Natural killer cell treated with Interleukin-12 subunit alpha and Interleukin-12 subunit beta and Interleukin-15 and Interleukin-18, amount 100 ng/mL, for 72 hours (primary cell): ENCODE measurements at places on chromosomes 2 and 18.

DNA sequence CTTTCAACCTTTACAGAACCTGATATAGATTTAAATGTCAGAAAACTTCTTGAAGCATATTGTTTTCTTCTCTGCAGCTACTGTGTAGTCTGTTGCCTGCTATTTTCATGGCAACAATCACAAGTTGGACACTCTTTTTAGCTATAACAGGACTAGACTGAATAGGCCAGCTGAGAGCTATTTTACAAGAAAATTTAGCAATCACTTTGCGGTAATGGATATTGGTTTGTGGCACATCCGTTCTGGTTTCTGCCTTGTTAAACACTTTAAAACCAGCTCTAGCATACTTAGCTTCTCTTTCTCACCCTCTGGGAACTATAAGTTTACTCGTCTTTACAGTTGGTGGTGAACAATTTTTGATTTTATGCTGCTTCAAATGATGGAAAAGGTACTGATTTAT lies 125.7 kb downstream of the MAP2 start:
- DNase-seq: no peak

- no peak for DNase-seq
Observed at GRCh38 chr2:98467082-98467536, 22.5 kb downstream of the INPP4A start.

GRCh38 chr2:105417857-105418436 lies 19.1 kb upstream of the FHL2 start:
- DNase-seq: no peak

GRCh38 chr2:157743051-157743450 lies 114.4 kb upstream of the ACVR1C start:
- no peak for DNase-seq
